ENCODE measurements at places on chromosomes 11 and 22.

DNA sequence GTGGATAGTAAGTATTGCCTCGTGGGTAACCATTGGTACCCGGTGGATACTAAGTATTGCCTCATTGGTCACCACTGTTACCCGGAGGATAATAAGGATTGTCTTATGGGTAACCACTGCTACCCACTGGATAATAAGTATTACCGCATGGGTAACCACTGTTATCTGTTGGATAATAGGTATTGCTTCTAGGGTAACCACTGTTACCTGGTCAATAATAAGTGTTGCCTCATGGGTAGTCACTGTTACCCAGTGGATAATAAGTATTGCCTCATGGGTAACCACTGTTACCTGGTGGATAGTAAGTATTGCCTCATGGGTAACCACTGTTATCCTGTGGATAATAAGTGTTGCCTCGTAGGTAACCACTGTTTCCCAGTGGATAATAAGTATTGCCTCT lies 22.6 kb upstream of the NXPE4 start:
- DNase-seq = no peak

DNA sequence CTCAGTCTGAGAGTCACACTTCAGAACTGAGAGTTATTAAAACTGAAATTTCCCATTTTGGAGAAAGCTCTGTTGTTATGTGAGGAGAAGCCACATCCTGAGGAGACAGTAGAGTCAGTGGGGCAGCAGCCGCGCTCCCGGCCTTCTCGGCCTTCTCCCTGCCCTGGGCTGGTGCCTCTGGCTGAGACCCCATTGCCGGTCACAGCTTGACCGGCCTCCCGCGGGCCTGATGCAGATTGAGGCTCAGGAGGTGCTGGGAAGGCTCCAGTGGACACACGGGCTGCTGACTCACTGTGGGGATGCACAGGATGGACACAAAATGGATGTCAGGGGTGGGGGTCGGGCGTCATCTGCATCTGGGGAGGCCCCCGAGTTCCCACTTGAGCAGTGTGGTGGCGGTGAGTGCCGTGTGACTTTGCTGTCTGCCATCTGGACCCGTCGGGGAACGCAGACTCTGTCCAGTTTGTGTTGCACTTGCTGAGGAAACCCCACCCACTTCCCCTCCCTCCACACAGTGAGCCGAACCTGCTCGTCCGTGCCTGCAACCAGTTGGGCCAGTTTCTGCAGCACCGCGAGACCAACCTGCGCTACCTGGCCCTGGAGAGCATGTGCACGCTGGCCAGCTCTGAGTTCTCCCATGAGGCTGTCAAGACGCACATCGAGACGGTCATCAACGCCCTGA lies 50.1 kb downstream of the MUC6 start:
- DNase-seq = no peak

GRCh38 chr11:117843666-117844484 lies 19.3 kb upstream of the FXYD2 start:
- DNase-seq = no peak

- no peak for DNase-seq
Observed at GRCh38 chr11:64649291-64649697, 58.3 kb downstream of the SLC22A12 start.

- no peak for DNase-seq
Observed at GRCh38 chr11:3764266-3764665, 33.1 kb downstream of the NUP98 start.

DNA sequence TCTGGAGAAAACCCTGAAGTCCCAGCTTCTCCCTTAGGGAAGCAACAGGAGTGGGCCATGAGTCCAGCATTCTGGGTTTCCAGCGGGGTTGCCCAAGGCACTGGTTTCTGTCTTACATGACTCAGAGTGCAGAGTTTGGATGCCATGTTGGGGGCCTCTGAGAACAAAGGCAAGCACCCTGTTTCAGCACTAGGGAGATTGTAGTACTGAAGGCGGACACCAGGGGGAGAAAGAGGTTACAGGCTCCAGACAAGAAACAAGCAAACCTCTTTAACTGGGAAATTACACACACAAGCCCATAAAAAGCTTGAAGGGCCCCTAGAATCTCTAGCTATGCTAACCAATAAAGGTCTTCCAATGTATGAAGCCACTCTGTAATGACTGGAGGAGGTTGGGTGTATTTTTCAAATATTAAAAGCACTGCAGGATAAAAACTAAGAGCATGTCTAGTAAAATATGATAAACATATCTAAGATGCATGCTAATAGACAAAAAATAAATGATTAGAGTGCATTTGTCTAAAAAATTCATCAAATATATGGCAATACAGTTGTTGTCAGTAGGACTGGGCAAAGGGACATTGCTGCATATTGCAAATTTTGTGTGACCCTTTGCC lies 7.1 kb downstream of the MS4A6E start:
- no peak for DNase-seq

DNA sequence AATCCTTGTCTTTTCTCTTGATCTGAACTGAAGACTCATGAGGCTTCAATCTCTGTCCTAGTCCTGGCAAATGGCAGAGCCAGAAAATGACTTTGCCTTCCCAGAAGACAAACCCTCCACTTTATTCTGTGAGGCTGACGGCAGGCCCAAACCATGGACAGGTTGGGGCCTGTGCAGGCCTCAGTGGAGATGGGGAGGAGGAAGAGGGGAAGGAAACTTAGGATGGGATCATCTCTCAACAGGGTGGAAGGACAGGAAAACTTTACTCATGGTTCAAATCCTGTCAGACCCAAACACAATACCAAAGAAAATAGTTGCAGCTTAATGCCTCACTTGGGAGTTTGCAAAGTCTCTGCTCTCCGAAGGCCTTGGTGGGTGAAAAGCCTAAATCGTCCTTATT lies 9.8 kb downstream of the RPL27A start:
- DNase-seq = no peak

- DNase-seq = no peak
Observed at GRCh38 chr11:75527938-75528735, 2.4 kb upstream of the GDPD5 start.

- DNase-seq = no peak
Observed at GRCh38 chr11:112538534-112539280, 278.0 kb upstream of the PLET1 start.

- DNase-seq = no peak
Observed at GRCh38 chr22:31246687-31247086, 34.6 kb downstream of the LIMK2 start.

- DNase-seq = no peak
Observed at GRCh38 chr11:133137270-133137669, 395.0 kb downstream of the OPCML start.

All from NCI-H2171 (cell line).